GM23338 (cell line): ENCODE measurements at places on chromosomes 13 and 19. TPM values are rescaled to one million over a fixed set of nuclear protein-coding genes. Genes with fewer than 3 reads are reported as not detected.
A peak's percentile ranks its signal among the peaks of the same experiment; 100 is the strongest.

GRCh38 chr13:77326905-77327604 is at the start of gene MYCBP2:
TSS of gene MYCBP2 (minus strand) at chr13:77327094. CDS start at chr13:77326775, 319 bp downstream.
- peak; percentile 99 for DNase-seq

DNA sequence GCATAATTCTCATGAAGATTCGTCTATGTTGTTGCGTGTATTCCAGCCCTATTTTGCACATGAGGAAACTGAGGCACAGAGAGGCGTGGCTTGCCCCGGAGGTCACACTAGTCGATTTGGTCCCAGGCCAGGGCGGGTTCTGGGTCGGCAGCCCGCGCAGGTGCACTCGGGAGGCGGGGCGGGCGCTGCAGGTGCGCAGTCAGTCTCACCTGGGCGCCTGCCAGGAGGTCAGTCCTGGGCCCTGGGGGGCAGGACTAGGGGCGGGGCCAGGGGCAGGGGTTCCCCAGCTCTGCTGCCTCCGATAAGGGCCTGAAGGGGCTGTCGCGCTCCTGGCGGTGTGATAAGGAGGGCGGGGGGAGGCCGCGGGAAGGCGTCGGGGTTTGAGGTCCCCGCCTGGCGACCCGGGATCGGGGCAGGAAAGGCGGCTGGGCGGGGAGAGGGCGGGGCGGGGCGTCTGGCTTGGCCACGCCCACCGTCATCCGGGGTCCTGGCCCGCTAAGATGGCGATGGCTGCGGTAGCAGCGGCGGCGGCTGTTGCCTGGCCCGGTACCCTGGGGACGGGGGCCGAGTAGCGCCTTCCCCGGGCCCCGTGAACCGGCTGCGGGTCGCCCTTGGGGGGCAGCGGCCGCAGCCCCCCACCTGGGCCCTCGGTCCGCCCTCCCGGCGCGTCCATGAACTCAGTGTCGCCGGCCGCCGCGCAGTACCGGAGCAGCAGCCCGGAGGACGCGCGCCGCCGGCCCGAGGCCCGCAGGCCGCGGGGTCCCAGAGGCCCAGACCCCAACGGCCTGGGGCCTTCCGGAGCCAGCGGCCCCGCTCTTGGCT is at the start of gene ATG4D:
ATG4D (plus strand) TSS at position 485 of the 822 bp plus-strand sequence; CDS start at position 672, 187 bp downstream.
- peak; percentile 93 for DNase-seq

- no peak for DNase-seq
Measured at GRCh38 chr13:34151885-34152284, 333.9 kb downstream of the RFC3 start.

- DNase-seq: no peak
Measured at GRCh38 chr19:1069009-1069779, 2.2 kb downstream of the ARHGAP45 start.

- no peak for DNase-seq
Measured at GRCh38 chr13:28376604-28377003, 118.3 kb downstream of the FLT1 start.

DNA sequence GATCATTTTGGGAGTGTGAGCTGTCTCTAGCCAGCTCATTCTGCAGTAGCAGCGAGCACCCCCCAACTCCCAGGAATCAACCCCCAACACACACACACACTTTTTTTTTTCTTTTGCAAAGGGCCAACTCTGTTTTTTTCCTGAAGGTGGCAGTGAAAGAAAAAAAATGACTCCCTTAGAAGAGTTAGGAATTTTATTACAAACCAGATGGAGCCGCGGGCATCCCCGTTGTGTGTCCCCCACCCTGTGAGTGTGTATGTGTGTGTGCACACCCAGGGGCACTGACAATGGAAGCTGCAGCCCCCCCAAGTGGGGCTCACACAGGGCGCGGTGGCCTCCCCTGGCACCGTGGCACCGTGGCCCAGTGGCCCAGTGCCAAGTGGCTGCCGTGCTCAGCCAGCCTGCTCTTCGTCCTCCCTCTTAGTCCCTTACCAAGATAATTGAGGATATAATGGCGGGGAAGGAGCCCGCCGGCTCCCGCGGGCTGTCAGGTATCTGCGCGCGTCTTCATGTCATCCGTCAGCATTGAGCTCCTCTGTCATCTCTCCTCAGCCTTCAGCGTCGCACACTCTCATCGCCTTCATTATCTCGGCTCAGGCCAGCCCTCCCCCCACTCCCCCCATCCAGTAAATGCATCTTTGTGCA is 314.1 kb downstream of the ZNF536 start:
- DNase-seq: peak; percentile 26

GRCh38 chr13:28805193-28805819 is 14.8 kb upstream of the MTUS2 start:
- peak; percentile 83 for DNase-seq

GRCh38 chr19:10315335-10316214 is at the start of gene FDX2:
TSS of gene FDX2 (minus strand) at chr19:10316015. CDS start at chr19:10315996, 19 bp downstream.
- peak; percentile 95 for DNase-seq

DNA sequence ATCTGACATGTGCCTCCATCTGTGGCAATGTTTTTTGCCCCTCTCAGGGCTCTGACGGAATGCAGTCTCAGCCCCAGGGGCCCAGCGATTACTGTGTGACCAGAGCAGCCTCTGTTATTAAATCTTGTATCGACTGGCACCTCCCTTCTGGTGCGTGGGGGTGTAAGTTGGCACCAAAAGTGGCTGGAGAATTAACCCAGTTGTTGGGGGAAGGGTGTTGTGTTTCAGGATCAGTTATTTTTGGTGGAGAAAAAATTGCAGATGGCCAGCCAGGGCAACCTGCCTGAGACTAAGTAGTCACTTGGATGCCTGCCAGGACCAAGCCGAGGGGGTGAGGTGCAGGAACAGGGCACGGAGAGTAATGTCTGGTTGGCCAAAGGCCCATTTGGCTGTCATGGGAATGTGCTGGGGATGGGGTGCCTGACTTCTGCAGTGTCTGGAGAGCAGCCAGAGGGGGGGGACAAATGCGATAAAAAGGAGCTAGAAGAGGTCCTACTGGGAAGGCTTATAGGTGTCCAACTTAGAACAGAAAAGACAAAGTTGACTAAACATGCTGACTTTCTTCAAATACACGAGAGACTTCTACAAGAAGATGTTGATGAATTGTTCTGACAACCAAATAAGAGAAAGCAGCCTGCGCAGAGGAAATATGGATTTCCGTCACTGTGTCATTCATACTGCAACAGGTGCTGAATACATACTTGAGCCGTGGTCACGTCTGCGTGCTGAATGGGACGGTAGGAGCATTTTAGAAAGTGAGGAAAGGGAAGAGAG is 69.8 kb downstream of the SIAH3 start:
- no peak for DNase-seq

GRCh38 chr19:4713384-4713951 is 10.2 kb downstream of the DPP9 start:
- DNase-seq: no peak

DNA sequence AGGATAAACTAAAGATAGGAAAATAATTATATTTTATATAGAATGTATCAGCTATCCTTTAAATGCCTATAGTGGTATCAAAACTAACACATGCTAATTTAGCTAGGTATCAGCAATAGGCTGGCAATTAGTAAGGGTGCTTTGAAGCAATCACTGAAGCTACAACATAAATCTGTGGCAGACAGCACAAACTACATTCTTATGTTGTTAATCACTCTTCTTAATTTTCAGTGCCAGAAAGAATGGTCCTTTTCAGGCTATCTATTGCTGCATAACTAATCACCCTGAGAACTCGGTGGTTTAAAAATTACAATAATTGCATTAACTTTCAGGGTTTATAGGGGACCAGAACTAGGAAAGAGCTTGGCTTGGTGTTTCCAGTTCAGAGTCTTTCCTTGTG is 963.1 kb downstream of the EFNB2 start:
- DNase-seq: no peak

- DNase-seq: peak; percentile 38
Measured at GRCh38 chr19:38019396-38019724, 112.4 kb downstream of the SIPA1L3 start.

GRCh38 chr13:29562786-29563438 is 32.6 kb downstream of the SLC7A1 start:
- no peak for DNase-seq

DNA sequence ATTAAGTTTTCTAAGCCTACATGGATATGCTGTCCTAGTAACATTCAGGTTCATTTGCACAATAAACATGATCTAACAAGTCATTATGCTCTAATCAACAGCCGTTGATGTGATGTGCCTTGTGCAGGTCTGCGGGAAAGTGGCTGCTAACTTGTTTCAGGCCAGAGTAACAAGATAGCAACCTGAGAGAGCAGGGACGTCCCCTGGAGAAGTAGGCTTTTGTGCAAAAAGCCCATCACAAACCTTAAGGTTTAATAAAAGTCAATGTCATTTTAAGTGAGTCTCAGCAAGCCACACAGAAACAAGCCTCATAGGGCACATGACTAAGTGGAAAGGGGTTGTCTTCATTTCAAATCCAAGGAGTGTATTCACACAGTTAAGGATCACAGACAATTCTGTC is 17.6 kb downstream of the FOXO1 start:
- peak; percentile 49 for DNase-seq

DNA sequence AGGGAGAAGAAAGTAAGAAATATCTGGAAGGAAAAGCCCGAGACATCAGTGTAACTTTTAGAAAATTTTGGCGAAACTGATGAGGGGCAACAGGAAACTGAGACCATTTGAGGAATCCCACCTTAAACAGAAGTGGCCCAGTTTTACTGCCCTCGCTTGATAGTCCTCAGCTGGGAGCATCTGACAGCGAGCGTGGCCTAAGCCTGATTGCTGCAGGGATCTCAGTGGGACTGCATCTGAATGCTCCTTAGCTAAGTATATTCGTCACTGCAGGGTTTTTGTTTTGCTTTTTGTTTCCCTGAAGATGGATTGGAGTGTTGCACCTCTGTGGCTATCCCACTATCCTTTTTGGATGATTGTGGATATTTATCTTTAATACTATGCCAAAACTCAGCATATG is 262.7 kb upstream of the KLHL1 start:
- peak; percentile 9 for DNase-seq

- peak; percentile 35 for DNase-seq
Measured at GRCh38 chr13:104779311-104779993, 1713.2 kb upstream of the SLC10A2 start.

GRCh38 chr19:2779121-2779740 is 3.8 kb downstream of the SGTA start:
- DNase-seq: no peak

The WDR83 gene
- 12.5 and 31.6 TPM in 2 replicates for total RNA-seq

The ZNF560 gene
- total RNA-seq: 0.14 and 0.31 TPM in 2 replicates

The ZNF443 gene
- total RNA-seq: 9.6 and 10.0 TPM in 2 replicates

The GRIN2D gene
- total RNA-seq: 16.5 and 20.0 TPM in 2 replicates

The ZNF285 gene
- 1.2 and 3.4 TPM in 2 replicates for total RNA-seq

The NPHS1 gene
- total RNA-seq: 0.58 and 1.0 TPM in 2 replicates

The KLK15 gene
- not detected in 2 replicates for total RNA-seq

The GJB2 gene
- not detected in 2 replicates for total RNA-seq

The CGB2 gene
- not detected in 2 replicates for total RNA-seq
